ENCODE measurements at places on chromosomes 11 and 22.

DNA sequence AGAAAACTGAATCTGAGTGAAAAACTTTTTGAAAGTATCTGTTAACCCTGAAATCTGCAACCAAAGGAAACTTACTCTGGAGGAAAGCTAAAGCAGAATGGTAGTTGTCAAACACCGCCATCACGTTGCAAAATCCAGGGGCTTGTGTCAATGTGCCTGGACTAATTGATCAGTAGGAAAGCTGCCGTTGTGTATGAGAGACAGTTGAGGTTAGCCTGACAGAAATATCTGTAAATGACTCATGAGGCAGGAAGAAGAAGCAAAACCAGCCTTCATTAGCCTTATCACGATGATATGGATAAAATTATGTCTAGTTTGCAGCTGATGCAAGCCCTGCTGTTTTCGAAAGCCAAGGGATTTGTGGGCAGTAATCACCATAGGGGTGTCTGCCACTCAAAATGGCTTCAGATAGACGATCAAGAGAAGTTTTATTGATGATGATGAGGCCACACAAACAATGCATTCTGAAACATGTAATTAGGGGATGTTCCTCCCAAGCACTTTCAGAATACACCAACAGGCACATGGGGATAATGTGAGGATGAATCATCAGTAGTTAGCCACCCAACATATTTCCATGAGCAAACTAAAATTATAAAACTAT lies 8.9 kb downstream of the SCGB1A1 start:
- no peak for DNase-seq

- DNase-seq: no peak
Measured at GRCh38 chr11:68138237-68138636, 17.0 kb upstream of the CHKA start.

DNA sequence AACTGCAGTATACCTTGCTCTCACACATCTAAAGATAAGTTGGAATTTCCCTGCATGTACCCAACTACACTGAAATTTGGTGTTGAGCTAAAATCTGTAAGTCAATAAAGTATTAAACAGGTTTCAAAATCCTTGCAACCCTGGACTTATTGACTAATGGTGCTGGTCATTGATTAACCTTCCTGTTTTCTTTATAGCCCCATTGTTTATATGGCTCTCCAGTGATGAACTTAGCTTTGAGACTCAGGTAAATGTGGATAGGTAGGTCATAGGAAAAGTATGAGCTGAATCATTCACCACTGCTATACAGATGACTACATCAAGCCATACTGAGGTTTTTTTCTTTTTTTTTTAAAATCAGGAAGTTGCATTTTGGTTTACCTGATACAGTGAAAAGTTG lies 132.7 kb downstream of the FAT3 start:
- DNase-seq: no peak

DNA sequence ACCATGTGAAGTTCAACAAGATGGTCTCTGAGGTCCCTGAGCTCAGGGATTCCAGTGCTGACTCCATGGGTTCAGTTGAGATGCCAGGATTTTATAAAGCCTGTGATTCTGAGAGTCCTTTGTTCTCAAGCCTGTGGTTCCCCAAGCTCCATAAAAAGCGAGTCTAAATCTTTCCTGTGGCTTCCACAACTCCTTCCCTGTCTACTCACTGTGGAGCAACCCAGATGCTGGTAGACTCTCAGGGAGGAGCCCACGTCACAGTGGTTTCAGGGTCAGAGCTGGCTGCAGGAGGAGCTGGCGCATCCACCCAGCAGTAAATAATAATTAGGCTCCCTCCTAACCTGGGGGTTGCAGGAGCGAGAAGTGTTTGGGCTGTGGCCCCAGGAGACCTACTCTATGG lies 2.0 kb upstream of the RELT start:
- DNase-seq: no peak

GRCh38 chr11:107473792-107474191 lies 16.2 kb upstream of the CWF19L2 start:
- DNase-seq: no peak
